Stimulated activated CD4-positive, alpha-beta T cell treated with anti-CD3 and anti-CD28 coated beads, Interleukin-1b, Interleukin-23, amount 100 ng/mL, for 48 hours (primary cell): ENCODE measurements at places on chromosomes 12 and 14.

GRCh38 chr12:98224584-98225221 is 290.7 kb upstream of the TMPO start:
- no peak for DNase-seq

GRCh38 chr14:92726135-92726932 is 22.1 kb downstream of the LGMN start:
- DNase-seq: peak; percentile 13

DNA sequence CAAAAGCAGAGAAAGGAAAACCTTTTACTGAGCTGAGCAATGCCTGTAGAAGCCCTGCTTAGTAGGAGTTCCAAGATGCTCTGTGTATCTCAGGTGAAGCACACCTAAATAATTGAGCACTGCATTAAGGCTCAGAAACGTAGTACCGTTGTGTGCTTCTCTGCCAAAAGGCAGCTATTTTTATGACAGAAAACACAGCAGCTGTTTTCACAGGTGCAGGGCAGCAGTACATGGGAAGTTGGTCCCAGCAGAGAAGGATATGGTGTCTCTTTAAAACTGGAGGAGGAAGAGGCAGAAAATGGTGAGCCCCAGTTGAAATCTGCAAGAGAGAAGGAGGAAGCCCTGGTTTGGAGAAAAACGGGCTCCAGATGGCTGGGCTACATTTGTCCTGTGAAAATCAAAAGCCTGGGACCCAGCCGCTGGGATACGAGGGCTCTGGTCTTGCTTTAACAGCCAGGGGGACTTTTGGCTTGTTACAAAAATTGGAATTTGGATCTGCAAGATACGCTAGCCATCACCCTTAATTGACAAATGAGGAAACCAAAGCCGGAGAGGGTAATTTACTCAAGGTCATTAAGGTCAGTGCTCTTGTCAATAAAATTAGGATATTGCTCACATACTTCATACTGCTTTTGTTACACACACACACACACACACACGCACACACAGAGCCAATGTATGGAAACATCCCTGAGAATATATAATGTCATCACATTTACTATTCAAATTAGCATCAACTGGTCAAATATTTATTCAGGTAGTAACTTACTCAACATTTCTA is 27.3 kb downstream of the SPRING1 start:
- no peak for DNase-seq

GRCh38 chr12:41970744-41971143 is 173.9 kb downstream of the GXYLT1 start:
- no peak for DNase-seq

- DNase-seq: no peak
These were observed 3.2 kb upstream of the MDP1 start for GRCh38 chr14:24219080-24219479.

DNA sequence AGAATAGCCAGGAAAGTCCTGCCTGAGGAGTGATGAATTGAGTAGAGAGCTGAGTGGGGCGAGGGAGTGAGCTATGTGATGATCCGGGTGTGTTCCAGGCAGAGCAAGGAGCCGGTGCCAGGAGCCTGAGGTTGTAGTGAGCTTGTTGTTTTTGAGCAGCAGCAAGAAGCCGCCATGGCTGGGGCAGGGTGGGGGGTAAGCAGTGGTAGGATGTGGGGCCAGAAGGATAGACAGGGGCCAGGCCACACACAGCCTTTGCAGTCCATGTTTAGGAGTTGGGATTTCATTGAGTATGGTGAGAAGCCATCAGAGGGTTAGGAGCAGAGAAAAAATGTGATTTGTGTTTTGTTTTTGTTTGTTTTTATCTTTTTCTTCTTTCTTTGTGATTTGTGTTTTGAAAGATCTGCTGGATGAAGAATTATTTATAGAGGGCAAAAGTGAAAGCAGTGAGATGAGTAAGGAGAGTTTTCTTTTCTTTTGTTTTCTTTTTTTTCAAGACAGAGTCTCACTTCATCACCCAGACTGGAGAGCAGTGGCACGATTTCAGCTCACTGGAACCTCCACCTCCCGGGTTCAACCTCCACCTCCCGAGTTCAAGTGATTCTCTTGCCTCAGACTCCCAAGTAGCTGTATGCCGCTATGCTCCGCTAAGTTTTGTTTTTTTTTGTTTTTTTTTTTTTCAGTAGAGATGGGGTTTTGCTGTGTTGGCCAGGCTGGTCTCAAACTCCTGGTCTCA is 92.3 kb upstream of the BCAT1 start:
- no peak for DNase-seq
